Stimulated activated CD4-positive, alpha-beta T cell treated with anti-CD3 and anti-CD28 coated beads, Interleukin-12 subunit alpha, Interleukin-12 subunit beta, amount 100 ng/mL, for 4 hours (primary cell): ENCODE measurements at places on chromosomes 16 and 17.

DNA sequence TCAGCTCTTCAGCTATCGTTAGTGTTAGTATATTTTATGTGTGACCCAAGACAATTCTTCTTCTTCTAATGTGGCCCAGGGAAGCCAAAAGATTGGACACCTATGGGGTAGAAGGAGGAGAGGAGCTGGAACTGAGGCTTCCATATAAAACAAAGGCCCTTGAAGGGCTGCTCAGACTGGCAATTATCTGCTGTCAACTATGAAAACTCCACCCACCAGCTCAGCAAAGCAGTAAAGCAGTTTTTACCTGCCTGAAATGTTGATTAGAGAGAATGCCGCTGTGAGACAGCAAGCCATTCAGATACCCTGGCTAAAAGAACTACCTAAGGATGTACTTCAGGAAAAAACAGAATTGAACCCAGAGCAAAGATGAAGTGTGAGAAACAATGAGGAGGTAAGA, 45.9 kb upstream of the GNAO1 start:
- no peak for DNase-seq

GRCh38 chr16:13560151-13560550, 359.8 kb upstream of the ERCC4 start:
- no peak for DNase-seq

DNA sequence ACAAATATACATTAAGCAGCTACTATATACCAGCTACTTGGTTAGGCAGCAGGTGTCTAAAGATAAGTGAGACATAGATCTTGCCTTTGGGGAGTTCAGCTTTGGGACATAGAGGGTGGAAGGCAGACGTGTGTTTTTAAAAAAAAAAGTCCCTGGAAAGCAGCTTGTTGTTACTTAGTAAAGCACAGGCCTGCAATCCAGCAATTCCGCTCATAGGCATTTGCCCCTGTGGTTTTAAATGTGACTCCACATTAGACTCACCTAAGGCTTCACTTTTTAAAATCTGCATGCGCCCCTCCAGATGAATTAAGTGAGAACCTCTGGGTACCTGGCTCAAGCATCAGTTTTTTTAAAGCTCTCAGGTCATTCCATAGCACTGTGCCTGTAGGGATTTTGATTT, 7.2 kb upstream of the MLYCD start:
- DNase-seq, result no peak

GRCh38 chr17:77963441-77963840, 4.9 kb downstream of the TNRC6C start:
- DNase-seq, result no peak

DNA sequence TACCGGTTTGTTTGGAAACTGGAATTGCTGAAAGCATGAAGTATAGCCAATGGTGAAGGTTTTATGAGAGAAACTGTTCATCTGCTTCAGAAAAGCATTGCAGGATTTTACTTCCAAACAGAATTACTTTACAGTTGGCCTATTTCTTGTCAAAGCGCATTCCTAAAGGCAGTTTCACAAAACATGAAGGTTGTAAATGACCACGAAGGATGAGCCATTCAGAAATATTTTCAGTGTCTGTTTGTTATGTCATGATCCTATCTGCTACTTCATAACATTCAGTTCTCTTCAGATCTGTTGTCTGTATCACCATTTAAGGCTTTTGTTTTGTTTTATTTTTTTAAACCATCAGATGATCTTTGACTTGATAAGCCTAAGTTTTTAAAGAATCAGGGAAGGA, 45.7 kb downstream of the AATF start:
- DNase-seq, result no peak

- no peak for DNase-seq
Observed at GRCh38 chr16:64627288-64627687, 494.6 kb downstream of the CDH11 start.

DNA sequence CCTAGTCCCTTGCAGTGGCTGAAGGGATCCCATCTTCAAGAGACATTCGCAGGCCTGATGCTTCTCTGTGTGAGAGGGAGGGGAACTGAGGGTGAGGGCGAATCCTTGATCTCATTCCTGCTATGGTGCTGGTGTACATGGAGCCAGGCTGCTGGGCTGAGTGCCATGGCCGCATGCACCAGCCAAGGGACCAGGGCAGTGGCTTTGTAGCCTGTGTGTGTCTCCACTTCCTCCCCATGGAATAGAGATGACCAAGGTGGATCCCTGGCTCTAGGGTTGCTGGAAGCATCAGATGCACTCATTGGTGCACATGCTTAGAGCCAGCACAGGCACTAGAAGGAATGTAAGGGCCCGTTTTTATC, 195.0 kb downstream of the FOXL1 start:
- DNase-seq, result no peak

GRCh38 chr16:75760018-75760519, 33.8 kb upstream of the CPHXL start:
- DNase-seq, result no peak

DNA sequence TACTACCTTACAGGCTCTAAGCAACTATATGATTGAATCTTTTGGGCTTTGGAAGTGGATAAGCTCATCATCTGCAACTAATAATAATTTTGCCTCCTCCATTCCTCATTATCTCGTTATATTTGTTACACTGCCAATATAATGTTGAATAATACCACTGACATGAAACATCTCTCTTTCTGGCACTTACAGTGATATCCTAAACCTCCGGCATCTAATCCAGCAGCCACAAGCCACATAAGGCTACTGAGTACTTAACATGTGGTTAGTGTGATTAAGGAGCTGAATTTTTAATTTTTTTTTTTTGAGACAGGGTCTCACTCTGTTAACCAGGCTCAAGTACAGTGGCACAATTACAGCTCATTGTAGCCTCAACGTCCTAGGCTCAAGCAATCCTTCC, 9.6 kb downstream of the CDC42EP4 start:
- no peak for DNase-seq

GRCh38 chr17:20098314-20098713, 89.2 kb downstream of the SPECC1 start:
- no peak for DNase-seq

GRCh38 chr17:19411631-19412030, 599 bp downstream of the RNF112 start:
- DNase-seq, result no peak

GRCh38 chr16:3578610-3579551, 1.7 kb upstream of the NLRC3 start:
- DNase-seq, result peak; percentile 40

DNA sequence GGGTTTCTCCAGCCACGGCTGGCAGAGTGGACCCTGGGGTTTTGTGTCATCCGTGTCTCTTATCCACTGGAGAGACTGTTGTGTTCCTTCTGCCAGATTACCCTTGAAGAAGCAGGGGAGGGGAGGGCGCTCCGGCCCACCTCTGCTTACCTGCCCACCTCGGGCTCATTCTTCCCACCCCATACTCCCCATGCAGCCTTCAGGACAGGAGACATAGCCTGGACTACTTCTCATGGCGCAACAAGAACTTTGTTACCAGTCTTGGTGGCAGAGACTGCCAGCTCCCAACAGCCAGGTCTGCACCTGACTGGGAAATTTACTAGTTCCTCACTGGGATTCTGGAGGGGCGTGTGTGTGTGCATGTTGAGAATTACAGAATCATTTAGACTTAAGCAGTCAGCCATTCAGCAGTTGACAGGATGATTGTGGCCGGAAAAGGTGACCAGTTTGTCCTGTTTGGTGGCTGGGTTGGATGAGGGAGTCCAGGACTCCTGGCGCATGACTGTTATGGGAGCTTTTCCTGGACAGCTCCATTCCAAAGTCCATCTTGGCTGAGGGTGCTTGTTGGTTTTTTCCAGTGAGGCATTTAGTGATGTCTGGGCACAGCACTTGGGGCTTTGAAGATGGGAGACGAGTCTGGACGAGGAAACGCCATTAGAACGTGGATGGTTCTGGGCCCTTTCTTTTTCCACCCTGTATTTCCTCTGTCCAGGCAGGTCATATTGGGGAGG, 8.7 kb downstream of the GSE1 start:
- DNase-seq, result no peak

GRCh38 chr16:10097271-10097670, 85.0 kb downstream of the GRIN2A start:
- DNase-seq, result no peak

DNA sequence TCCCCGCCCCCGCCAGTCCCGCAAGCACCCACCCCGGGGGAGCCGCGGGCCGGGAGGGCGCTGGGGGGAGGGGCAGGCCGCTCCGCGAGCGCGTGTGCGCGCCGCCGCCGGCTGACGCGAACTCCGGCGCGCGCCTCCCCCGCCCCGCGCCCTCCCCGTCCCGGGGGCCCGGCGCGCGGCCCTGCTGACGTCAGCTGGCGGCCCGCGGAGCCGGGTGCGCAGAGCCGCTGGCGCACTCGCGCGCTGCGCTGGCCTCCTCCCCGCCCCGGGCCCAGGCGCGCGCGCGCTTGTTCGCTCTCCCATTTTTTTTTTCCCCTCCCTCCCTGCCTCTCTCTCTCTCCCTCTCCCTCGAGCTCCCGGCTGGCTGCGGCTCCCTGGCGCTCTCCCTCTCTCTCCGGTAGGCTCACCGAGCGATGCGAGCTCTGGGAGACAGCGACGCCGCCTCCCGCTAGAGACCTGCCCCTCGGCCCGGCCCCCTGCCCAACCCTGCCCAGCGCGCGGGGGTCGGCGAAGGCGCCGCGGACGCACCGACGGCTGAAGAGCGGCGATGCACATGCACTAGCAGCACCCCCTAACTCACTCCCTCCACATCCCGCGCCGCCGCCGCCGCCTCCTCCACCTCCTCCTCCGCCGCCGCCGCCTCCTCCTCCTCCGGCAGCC, at the start of gene GNAO1:
TSS of gene GNAO1 (plus strand) at position 334 of the 660 bp plus-strand sequence. CDS start 747 bp downstream, outside the sequence.
- peak; percentile 53 for DNase-seq

GRCh38 chr17:4485676-4486646, 12.7 kb upstream of the SPNS2 start:
- peak; percentile 57 for DNase-seq

DNA sequence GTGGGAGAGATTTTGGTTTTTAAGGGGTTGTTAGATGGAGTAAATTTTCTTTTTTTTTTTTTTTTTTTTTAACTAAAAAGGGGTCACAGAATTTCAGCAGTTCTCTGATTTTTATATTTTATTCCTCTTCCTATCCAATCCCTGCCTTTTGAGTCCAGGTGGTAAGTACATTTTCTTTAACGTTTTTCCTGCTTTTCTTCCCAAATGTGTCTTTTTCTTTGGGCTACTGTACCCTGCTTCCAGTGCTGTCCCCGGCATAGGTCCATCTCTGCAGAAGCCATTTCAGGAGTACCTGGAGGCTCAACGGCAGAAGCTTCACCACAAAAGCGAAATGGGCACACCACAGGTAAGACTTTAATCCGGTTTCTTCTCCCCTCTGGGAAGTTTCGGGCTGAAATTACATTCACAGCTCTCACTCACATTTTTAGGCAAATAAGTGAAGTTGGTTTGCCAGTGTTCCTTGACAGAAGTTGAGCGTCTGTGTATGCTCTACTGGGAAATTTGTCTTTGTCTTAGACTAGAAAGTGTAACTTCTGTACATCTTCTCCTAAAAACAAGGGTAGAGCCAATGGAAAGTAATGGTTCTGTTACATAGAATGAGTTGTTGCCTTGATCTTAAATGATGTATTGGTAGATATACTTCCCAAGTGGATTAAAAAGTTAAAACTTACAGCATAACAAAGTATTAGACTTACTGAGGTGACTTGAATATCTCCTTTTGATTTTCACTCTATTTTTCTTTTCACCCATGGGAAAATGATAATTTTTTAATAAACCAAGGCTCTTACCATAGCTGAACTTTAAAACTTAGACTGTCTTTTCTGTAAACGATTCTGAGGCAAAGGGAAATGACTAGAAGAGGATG, 54.5 kb downstream of the TUBD1 start:
- peak; percentile 42 for DNase-seq

- DNase-seq, result no peak
Observed at GRCh38 chr16:12271006-12271405, 294.5 kb downstream of the SNX29 start.

GRCh38 chr16:4325253-4325758, 9.4 kb downstream of the GLIS2 start:
- DNase-seq, result no peak

GRCh38 chr16:55433535-55433934, 45.5 kb upstream of the MMP2 start:
- DNase-seq, result no peak

GRCh38 chr16:84166796-84167695, 19.8 kb downstream of the TAF1C start:
- DNase-seq, result no peak

DNA sequence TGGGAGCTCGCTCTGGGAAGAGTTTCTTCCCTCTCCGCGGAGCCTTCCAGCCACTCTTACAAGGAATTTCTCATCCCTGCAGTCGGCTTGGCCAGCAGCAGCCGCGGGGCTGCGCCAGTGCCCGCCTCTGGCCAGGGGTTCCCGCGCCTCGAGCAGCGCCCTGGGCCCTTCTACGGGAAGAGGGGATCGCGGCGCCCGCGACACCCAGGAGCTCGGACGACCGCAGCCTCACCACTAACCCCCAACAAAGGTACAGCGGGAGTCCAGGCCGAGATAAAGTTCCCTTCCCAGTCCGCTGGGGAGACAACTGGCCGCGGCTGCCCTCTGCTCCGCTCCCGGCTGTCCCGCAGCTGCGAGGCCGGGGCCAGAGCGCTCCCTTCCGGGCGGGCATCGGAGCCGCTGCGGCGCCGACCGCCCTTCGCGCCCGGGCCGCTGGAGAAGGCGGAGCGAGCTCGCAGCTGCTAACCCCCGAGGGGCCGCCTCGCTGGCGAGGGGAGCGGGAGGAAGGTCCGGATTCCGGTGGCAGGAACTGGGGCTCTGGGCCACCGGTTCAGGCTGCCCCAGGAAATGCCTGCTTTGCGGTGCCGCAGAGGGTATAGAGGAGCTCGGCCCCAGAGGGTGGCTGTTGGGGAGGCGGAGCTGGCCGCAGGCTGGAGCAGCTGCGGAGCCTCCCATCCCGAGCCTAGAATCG, 3.6 kb upstream of the HS3ST3B1 start:
- peak; percentile 27 for DNase-seq

GRCh38 chr16:24346734-24347133, 90.6 kb downstream of the CACNG3 start:
- DNase-seq, result no peak

DNA sequence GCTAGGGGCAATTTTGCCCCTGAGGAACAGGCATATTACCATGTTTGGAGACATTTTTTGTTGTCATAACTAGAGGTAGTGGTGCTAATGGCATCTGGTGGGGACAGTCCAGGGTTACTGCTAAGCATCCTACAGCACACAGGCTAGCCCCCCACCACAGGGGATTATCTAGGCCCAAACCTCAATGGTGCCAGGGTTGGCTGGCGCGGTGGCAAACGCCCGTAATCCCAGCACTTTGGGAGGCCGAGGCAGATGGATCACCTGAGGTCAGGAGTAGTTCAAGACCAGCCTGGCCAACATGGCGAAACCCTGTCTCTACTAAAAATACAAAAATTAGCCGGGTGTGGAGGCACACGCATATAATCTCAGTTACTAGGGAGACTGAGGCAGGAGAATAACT, 15.2 kb downstream of the C1QTNF1 start:
- no peak for DNase-seq
